ENCODE measurements at places on chromosomes 13 and 19. TPM values are rescaled to one million over a fixed set of nuclear protein-coding genes. Genes with fewer than 3 reads are reported as not detected.

- no peak for DNase-seq
These were observed 89.0 kb upstream of the SLC7A1 start for GRCh38 chr13:29684441-29684840.

CALR3 gene
- not detected for total RNA-seq

NKG7 gene
- total RNA-seq, result 0.80 TPM

DNA sequence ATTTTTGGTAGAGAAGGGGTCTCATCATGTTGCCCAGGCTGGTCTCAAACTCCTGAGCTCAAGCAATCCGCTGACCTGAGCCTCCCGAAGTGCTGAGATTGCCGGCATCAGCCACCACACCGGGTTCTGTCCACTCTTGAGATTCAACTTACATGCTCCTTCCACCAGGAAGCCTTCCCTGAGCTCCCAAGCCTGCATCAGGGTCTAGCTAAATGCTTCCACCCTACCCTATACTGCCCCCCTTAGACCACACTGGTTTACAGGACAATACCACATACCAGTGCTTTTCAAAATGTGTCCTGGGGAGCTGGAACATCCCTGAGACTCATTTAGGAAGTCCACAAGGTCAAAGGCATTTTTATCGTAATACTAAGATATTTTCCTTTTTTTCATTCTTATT is 15.1 kb upstream of the CACNG8 start:
- DNase-seq, result no peak

DNA sequence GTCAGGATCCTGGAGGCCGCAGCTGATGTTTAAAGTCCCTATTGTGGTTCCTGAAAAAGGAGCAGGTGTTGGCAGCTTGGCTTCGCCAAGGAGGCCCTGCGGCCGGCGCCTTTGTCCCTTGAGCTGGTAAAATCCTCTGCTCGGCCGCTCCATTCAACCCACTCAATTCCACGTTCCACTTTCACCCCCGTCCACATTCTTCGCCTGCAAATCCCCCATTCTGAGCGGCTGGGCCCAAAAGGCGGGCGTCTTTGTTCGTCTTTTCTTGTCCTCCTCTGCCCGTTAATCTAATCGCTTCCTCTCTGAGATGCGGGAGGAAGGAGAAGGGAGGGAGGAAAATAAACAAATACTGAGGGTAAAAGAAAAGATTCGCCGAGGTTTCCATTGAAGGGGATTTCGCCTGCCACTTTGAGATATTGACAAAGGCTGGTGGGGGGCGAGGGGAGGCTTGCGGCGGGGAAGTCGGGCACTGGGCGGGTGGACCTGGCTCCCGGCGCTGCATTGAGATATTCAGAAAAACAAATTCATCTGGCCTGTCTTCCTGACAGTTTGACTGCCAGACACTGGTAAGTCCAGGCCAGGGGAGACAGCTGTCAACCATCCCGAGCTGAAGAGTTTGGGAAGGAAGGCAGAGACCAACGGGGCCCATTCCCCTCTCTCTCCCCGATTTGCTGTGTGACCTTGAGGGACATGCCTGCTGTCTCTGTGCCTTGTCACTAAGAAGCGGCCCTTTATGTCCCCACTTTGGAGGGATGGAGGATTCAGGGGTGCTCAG is 37.6 kb downstream of the ZNRF4 start:
- no peak for DNase-seq

IQCN gene
- total RNA-seq, result 1.5 TPM

Measured in muscle of leg (tissue), 16 donors.